Naive thymus-derived CD4-positive, alpha-beta T cell (primary cell): ENCODE measurements at places on chromosomes 7 and 10. TPM values are rescaled to one million over a fixed set of nuclear protein-coding genes. Genes with fewer than 3 reads are reported as not detected.

Gene CPVL
- total RNA-seq = 12.2 TPM

Gene PPP1R17
- total RNA-seq = 1.4 TPM

Gene FRMD4A
- 1.3 TPM for total RNA-seq

Gene SPAM1
- not detected for total RNA-seq

Gene FAM237B
- total RNA-seq = not detected in 2 replicates

Gene FFAR4
- not detected for total RNA-seq

Gene GJD4
- not detected for total RNA-seq

Gene PON1
- not detected for total RNA-seq

Gene C10orf62
- not detected for total RNA-seq

Gene PIP
- not detected for total RNA-seq

Gene SPRN
- total RNA-seq = not detected

Gene UNCX
- total RNA-seq = not detected

Gene AKR1C8
- 3.1 TPM for total RNA-seq

Gene ZP3
- 5.3 TPM for total RNA-seq

Gene PRPS1L1
- total RNA-seq = not detected in 2 replicates

Gene C10orf53
- not detected for total RNA-seq

Gene ARMC3
- not detected for total RNA-seq

Gene ADAM12
- total RNA-seq = 0.58 TPM

Gene KIF11
- total RNA-seq = 49.9 and 52.6 TPM in 2 replicates

Gene POLR2J2
- total RNA-seq = 31.1 TPM

Gene SPDYE9
- not detected in 2 replicates for total RNA-seq

Gene GNAT3
- not detected for total RNA-seq

Gene AEBP1
- total RNA-seq = 29.2 TPM

Gene SFRP4
- not detected for total RNA-seq

Gene HDAC9
- total RNA-seq = 0.08 TPM

Gene MMP21
- 0.84 TPM for total RNA-seq

Gene GPR26
- total RNA-seq = not detected

Gene VWC2
- total RNA-seq = not detected in 2 replicates

Gene KIFBP
- total RNA-seq = 18.1 TPM

Gene MALRD1
- total RNA-seq = 1.1 TPM

Gene APBB1IP
- 88.0 TPM for total RNA-seq

Gene LMOD2
- total RNA-seq = not detected

Gene SLC26A3
- not detected for total RNA-seq

Gene CDNF
- 8.4 TPM for total RNA-seq

Gene IGF2BP3
- 0.13 TPM for total RNA-seq

Gene CALML5
- not detected for total RNA-seq

Gene NEBL
- not detected for total RNA-seq

Gene TMEM184A
- not detected in 2 replicates for total RNA-seq

Gene CNPY1
- total RNA-seq = not detected

Gene TAS2R60
- total RNA-seq = 1.5 TPM

Gene LRRC4
- total RNA-seq = 5.7 TPM

Gene C10orf67
- total RNA-seq = not detected

Gene TBX20
- not detected for total RNA-seq

Gene SYCE1
- not detected for total RNA-seq

Gene PPP1R3C
- total RNA-seq = not detected
